ENCODE measurements at places on chromosomes 6 and 20.

DNA sequence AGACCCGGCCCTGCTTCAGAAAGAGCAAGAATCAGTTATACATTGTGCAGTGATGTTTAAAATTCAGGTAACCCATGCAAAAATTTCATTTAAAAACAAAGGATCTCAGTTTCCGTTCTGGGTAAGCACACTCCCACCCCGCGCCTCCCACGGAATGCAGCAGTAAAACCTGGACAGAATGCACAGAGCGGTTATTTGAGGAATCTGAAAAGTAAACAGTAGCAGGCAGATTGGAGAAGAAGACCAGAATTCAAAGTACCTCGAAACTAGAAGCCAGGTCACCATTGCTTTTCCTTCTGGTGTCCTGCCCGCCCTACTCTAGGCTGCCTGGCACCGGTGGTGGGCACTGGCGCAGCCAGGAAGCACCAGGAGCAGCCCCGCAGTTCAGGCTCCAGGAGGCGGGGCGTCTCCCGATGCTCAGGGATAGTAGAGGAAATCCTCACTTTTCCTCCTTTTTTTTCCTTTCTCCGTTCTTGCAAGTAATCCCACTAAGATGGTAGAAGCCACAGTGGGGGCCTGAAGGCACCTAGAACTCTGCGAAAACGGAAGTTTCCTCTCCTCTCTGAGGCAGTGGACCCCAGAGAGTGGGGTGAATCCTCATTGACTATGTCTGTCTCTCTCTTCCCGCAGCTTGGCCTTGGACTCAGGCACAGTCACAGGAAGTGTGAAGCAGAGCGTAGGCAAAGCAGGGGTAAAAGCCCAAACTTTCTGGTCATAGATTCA is 28.3 kb downstream of the METTL24 start:
- DNase-seq, result no peak

- DNase-seq, result no peak
These were observed 54.0 kb upstream of the SNX9 start for GRCh38 chr6:157768863-157769551.

DNA sequence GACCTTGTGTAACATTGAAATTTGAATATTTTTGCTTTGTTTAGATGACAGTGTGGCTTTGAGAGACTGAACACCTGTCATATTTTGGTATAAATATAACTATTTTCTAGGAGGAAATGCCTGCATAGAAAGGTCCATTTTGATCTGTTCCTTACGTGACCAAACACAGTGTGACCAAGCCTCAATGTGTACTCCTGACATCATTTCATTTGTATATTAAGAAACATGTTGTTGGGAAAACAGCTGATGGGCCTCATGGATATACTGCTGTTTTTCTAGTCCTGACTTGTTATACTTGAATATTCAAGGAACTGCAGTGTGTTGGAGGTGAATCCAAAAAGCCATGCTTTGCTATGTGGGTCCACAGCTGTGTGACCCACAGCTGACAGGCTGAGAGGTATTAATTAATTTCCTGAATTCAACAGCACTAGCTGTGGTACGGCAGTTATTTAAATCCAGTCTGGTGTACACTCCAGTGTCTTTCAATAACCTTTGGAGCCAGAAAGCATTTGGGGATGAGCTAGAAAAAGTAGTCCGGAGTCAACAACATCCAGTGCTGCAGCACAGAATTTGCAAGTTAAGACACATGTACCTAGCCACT is 18.9 kb downstream of the NCOA7 start:
- DNase-seq, result no peak

- no peak for DNase-seq
These were observed 50.1 kb upstream of the C20orf144 start for GRCh38 chr20:33612001-33612400.

GRCh38 chr20:35572838-35573237 is 31.0 kb downstream of the ERGIC3 start:
- DNase-seq, result no peak

- no peak for DNase-seq
These were observed 97.3 kb upstream of the OPRM1 start for GRCh38 chr6:153941768-153942167.

- DNase-seq, result no peak
These were observed 19.2 kb upstream of the MRPS10 start for GRCh38 chr6:42236682-42237473.

DNA sequence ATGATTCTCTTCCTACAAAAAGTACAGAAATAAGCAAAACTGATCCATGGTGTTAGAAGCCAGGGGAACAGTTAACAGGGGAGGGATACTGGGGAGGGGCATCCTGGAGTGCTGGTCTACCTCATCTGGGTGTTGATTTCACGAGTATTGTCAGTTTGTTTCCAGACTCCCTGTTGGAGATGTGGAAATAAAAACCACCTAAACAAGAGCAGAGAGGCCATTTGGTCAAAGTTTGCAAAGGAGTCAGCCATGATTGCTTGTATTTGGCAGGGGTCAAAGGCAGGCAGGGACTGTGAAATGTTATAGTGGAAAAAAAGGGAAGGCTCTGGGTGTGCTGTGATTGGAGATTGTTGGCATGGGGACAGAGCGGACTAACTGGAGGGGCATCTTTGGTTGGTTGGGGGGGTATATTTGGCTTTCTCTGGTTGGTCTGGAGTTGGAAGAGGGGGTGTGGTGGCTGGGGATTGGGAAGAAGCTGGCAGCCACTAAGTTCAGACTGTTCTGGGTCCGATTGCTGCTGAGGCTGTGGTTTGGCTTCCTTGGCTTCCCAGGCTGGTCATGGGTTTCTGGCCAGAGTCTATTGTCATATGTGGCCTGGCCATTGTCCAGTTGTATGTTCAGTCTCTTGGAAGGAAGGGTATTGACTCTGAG is 14.9 kb upstream of the PANK2 start:
- DNase-seq, result no peak

DNA sequence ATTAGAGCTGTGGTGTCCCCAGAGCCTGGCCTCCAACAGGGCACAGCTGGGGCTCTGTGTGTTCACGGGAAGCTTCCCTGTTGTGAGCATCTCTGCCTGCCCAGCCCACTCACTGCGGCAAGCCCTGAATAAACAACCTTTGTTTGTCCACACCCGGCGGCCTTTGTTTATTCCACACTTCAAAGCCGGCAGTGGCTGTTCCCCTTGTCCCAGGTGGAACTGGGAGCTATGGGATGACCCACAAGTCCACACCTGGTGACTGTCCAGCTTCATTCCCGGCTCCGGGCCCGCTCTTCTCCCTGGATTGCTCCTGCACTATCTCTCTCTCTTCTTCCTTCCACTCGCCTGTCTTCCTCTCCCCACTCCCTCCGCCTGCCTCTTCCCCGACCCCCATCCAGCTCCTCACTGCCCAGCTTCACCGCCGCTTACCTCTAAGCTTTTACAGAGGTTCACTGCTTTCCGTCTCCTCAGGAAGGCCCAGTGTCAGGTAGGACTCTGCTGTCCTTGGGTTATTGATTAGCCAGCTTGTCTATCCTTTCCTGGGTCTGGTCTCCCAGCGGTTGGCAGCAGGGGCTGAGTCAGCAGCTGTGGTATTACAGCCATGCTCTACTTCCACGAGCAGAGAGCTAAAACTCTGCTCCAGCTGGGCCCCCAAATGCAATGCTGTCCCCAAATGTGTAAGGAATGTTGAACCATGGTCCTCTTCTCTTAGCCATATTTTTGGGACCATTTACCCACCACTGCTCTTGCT is 17.8 kb downstream of the DACT2 start:
- DNase-seq, result no peak

DNA sequence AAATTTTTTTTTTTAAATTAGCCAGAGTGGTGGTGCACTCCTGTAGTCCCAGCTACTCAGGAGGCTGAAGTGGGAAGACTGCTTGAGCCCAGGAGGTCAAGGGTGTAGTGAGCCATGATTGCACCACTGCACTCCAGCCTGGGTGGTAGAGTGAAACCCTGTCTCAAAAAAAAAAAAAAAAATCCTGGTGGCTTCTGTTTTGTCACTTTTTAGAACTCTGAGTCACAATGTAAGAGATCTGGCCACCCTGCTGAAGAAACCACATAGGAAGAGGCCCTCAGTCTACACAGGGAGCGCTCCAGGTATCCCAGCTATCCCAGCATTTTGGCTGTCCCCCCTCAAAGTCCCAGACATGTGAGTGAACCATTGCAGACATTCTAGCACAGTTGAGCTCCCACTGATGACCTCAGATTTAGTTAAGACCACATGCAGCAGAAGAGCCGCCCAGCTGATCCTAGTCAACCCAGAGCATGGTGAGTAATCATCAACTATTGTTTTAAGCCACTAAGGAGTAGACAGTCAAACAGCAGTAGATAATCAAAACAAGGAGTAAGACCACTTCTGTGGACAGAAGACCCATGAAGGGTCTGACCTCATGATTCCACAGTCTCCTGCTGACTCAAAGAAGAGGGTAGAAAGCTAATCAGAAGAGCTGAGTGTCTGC is 12.7 kb upstream of the ARFGEF2 start:
- DNase-seq, result no peak

- no peak for DNase-seq
These were observed 39.5 kb downstream of the UBE2V1 start for GRCh38 chr20:50073500-50073899.

GRCh38 chr6:21664314-21665109 is 71.0 kb downstream of the SOX4 start:
- DNase-seq, result no peak

GRCh38 chr6:155980014-155980767 is 524.6 kb upstream of the NOX3 start:
- DNase-seq, result no peak

DNA sequence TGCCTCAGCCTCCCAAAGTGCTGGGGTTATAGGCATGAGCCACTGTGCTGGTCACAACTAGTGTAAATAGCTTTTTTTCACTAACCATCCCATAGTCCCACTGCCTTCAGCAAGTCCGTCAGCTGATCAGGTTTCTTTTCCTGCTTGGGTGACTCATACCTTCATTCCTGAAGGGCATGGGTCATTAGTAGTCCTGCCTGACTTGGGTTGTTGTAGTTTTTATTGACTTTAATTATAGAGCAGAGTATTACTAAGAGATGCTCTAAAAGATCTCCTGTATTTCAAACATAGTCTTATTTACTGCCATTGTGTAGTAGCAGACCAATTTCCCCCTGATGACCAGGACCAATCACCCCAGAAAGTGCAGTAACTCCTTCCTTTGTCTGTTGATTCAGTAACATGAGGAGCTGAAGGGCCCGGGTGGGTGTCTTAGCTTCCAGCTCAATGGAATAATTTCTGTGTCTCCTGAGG is 25.8 kb downstream of the HLA-C start:
- no peak for DNase-seq

GRCh38 chr6:158406736-158407135 is 94.5 kb downstream of the TULP4 start:
- no peak for DNase-seq

- no peak for DNase-seq
These were observed 91.2 kb downstream of the MAP3K5 start for GRCh38 chr6:136701045-136701444.

- no peak for DNase-seq
These were observed 134.9 kb downstream of the TMEM200A start for GRCh38 chr6:130500693-130501092.

GRCh38 chr6:15569035-15569995 is 93.5 kb downstream of the DTNBP1 start:
- no peak for DNase-seq

GRCh38 chr6:162887981-162888689 is 160.4 kb downstream of the PACRG start:
- DNase-seq, result no peak

- DNase-seq, result no peak
These were observed 21.1 kb upstream of the GMPR start for GRCh38 chr6:16217156-16217721.

GRCh38 chr6:32046450-32047083 is 8.4 kb downstream of the CYP21A2 start:
- DNase-seq, result no peak

GRCh38 chr6:155974359-155974758 is 518.7 kb upstream of the NOX3 start:
- no peak for DNase-seq

GRCh38 chr20:43900496-43900895 is 14.2 kb upstream of the TOX2 start:
- DNase-seq, result no peak

GRCh38 chr6:1868561-1869261 is 259.0 kb downstream of the FOXC1 start:
- no peak for DNase-seq

DNA sequence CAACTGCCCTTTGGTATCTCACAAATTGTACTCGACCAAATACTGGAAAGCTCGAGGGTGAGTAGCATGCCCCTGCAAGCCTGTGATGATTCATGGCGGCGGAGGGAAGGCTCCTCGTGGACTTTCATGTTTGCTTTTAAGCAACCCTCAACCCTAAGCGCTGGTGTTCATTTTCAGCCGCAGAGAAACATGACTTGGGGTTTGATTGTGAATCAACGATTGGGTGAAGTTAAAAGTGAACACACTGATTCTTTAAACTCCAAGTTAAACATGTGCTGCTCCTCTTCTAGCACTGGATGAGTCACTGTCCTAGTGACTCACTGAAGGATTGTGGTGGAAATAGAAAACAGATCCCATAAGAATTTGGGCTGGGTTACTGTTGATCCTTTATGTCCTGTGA is 8.3 kb downstream of the CD109 start:
- DNase-seq, result no peak

DNA sequence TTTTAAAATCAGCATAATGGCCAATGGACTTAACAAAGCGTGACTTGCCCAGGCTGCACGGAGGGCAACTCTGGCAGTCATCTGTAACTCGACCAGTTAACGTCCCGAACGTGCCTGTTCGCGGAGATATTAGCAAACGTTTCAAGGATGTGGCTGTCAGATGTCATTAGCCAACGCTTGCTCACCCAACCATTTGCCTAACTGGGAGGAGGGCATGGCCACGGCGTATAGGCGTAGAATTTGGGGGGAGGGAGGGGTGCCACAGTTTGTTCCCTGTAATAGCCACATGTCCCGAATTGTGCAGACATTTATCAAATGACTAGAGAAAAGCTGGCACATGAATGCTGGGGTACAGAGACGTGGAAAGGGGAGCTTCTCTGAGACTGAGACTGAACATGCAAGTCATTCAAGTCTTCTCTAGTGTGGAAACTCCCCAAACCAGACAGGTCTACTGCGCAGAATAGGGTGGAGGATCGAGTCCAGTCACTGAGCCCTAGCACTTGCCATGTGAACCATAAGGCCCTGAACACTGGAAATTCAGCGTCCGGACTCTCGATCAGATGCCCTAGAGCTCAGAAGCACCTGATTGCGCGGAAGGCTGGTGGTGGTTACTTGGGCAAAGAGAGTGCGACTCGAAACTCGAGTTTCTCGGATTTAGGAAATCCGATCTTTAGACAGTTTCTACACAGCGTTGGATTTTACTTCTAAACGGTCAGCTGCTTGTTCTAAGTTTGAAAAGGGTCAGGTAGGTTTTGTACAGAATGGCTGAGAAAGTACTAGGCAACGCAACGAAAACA is 32.6 kb downstream of the TFAP2B start:
- DNase-seq, result no peak
